IMR-90 (cell line): ENCODE measurements at places on chromosomes 12 and 14.

DNA sequence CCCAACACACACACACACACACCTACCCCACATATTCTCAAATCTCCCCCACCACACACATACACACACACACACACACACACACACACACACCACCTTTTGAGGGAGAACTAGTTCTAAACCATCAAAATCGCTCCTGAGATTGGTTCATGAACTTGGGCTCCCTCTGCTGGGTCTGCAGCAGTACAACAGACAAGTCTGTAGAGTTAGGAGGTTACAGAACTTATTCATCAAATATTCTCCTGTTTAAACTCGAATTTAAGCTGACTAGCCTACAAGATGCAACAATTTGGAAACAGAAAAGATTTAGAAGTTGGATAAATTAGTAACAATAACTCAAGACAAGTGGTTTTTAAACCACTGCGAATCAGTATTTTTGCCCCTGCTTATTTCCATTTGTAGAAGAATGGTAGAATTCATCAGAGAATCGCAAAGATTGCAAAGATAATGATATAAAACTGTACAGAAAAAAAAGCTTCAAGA, 136.4 kb upstream of the USP15 start:
- no peak overlapping the region for H3K4me3 ChIP-seq
- no peaks in the 10 kb centered on the region for H3K4me1 ChIP-seq
- no peak overlapping the region for H3K27ac ChIP-seq
- H3K36me3 ChIP-seq = no peaks in the 10 kb centered on the region

DNA sequence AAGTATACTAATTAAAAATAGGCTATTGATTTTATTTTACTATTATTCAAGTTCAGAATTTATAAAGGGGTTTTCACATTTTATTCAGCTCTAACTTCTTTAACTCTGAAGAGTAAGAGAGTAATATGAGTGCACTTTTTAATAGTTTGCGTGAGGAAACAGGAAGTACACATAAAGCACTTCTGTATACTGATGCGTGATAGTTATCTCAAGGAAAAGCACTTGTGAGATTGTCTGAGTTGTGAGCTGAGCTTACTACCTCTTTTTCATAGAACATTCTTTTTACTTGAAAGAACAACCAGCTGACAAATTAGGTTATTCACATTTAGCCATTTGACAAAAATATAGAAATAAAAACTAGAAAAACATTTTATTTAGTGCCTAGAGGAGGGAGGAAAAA, 1.9 kb downstream of the RAD51AP1 start:
- H3K4me1 ChIP-seq = no peaks in the 10 kb centered on the region
- H3K27ac ChIP-seq = no peak overlapping the region
- H3K27me3 ChIP-seq = no peaks in the 10 kb centered on the region

GRCh38 chr12:124829008-124829707, 34.5 kb downstream of the SCARB1 start:
- H3K4me1 ChIP-seq = peaks cover 11% of the 10 kb centered on the region
- no peak overlapping the region for H3K4me3 ChIP-seq
- no peaks in the 10 kb centered on the region for H3K36me3 ChIP-seq
- H3K27me3 ChIP-seq = no peaks in the 10 kb centered on the region
- DNase-seq = peak; percentile 85

DNA sequence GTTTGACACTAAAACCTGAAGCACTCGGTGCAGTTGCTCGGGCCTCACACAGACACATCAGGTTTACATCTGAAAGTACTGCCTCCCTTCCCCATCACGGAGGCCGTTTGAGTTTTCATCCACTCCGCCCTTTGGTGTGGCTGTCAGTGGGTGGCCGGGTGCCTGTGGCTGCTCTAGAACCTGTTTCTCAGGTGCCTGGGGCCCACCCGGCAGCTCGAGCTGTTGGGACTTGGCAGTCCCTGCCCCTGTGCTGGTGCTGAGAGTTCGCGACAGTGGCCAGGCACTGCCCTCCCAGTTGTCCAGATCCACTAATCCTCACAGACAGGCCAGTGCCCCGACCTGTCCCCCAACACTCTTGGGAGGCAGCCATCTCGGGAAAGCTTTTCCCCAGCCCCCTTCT, 22.4 kb downstream of the XRCC3 start:
- H3K4me1 ChIP-seq = peaks cover 15% of the 10 kb centered on the region
- no peaks in the 10 kb centered on the region for H3K27me3 ChIP-seq
- H3K4me3 ChIP-seq = no peak overlapping the region
- no peak for DNase-seq
- H3K27ac ChIP-seq = no peak overlapping the region
- peaks cover 41% of the 10 kb centered on the region for H3K36me3 ChIP-seq

DNA sequence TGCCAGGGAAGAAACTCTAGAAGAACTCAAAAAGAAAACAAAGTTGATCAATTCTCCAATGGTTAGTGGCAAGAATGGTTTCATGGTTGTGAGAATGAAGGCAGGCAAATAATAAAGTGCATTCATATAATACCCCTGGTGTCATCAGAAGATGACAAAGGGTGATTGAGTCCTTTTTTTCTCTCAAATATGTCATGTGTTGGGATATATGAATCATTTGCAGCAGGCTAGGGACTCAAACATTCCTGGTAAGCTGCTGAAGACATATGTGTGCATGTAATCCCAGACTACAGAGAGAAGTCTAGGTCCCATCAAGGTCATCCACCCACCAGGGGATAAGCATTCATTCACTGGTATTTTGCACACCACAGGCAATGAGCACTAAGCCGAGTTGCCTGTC, 82.4 kb upstream of the MYF6 start:
- DNase-seq = no peak
- no peak overlapping the region for H3K27ac ChIP-seq
- H3K4me1 ChIP-seq = no peaks in the 10 kb centered on the region; the same call in 1 of the 2 replicates
- no peak overlapping the region for H3K4me3 ChIP-seq
- no peaks in the 10 kb centered on the region for H3K27me3 ChIP-seq

DNA sequence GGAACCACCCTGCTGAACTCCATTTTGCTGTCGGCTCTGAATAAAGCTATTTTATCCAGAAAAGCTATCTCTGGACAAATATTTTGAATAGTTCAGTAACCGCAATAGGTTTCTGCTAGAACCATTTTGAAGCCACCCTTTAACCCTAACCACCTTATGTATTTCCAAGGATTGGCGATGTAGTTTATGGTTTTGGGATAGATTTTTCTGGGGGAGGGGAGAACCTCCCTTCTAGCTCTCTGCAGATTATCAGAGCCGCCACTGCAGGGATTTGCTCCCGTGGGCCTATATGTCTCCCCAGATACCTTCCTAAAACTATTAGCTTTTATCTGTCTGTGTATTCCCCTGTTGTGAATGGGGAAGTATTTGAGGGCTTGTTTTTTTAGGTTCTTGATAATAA, 1.8 kb upstream of the TUBA1B start:
- no peak for DNase-seq
- H3K36me3 ChIP-seq = peaks cover 17% of the 10 kb centered on the region
- peaks cover 7% of the 10 kb centered on the region for H3K4me1 ChIP-seq
- H3K4me3 ChIP-seq = no peak overlapping the region

GRCh38 chr12:89662623-89663022, 46.0 kb downstream of the ATP2B1 start:
- no peak overlapping the region for H3K27ac ChIP-seq
- DNase-seq = no peak
- no peaks in the 10 kb centered on the region for H3K27me3 ChIP-seq
- no peaks in the 10 kb centered on the region for H3K36me3 ChIP-seq
- peaks cover 6% of the 10 kb centered on the region for H3K4me1 ChIP-seq
- H3K4me3 ChIP-seq = no peak overlapping the region

GRCh38 chr12:93380480-93381121, 2.9 kb downstream of the NUDT4 start:
- peaks cover 12% of the 10 kb centered on the region for H3K4me1 ChIP-seq
- H3K27ac ChIP-seq = no peak overlapping the region
- H3K36me3 ChIP-seq = peaks cover 2% of the 10 kb centered on the region; the same call in 1 of the 2 replicates
- H3K4me3 ChIP-seq = peak overlapping the region; percentile 98

DNA sequence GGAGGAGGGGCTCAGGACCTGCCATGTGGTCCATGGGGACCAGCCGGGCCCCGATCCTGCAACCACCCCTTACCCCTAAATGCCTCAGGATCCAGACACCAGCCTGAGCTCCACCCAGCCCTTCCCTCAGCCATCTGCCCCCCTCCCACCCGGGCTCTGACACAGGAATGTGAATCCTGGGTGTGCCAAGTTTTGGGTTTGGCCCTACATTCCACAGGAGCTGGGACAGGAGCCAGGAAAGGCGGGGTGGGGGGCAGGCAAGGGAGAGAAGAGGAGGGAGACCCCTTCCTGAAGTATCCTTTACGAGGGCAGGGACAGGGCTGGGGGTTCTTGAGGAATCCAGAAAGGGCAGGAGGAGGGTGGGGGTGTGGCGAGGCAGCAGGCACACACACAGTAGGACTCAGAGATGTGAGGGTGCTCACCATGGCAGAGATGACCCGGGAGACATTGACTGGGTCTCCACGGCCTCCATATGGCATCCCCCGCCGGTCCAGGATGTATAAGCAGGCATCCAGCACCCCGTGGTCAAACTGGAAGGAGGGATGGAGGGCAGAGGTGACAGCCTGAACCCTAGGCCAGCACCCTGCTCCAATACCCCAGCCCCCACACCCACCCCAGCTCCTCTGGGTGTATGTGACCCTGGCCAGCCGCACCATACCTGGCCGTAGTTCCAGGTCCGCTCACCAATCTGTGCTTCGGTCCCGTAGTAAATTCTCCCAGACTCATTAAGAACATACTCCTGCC, 3.5 kb downstream of the TGM1 start:
- no peaks in the 10 kb centered on the region for H3K27me3 ChIP-seq
- H3K4me3 ChIP-seq = no peak overlapping the region
- H3K27ac ChIP-seq = no peak overlapping the region
- DNase-seq = no peak

- H3K4me3 ChIP-seq = no peak overlapping the region
- H3K27me3 ChIP-seq = no peaks in the 10 kb centered on the region
- DNase-seq = no peak
- no peaks in the 10 kb centered on the region for H3K36me3 ChIP-seq
- no peak overlapping the region for H3K27ac ChIP-seq
- H3K4me1 ChIP-seq = no peaks in the 10 kb centered on the region
These were observed 34.0 kb downstream of the GRIN2B start for GRCh38 chr12:13947276-13947946.

DNA sequence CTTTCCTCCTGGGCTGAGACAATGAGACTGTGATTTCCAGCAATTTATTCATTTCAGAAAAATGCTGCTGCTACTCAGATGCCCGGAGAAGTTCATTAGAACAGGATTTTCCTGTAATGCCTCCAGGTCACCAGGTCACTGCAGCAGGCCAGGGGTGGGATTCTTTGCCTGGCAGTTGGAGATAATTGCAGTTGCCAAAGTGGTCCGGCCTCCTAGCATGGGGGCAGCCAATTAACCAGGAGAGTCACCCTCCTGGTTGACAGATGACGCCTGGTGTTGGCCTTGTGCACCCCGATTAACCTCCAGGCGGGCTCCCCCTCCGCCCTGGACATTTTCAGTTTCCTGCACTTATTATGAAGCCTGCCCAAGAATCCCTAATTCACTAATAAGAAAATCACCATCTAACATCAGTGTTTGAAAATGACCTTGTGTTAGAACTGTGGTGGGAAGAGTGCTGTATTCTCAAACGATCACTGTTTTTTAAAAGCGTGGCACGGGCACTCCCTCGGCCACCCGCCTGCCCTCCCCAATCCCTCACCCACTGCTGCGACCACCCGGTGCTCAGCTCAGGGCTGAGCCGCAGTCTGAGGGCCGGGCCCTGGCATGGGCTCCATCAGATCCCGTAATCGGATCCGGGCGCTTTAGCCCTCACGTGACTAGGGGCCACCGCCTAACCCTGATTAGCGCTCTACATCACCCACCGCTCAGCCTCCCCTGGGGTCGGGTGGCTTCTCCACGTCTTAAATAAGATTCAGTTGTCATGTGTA, 12.9 kb downstream of the RIMBP2 start:
- no peaks in the 10 kb centered on the region for H3K4me1 ChIP-seq
- H3K36me3 ChIP-seq = no peaks in the 10 kb centered on the region
- no peak overlapping the region for H3K27ac ChIP-seq
- no peak overlapping the region for H3K4me3 ChIP-seq
- no peak for DNase-seq

DNA sequence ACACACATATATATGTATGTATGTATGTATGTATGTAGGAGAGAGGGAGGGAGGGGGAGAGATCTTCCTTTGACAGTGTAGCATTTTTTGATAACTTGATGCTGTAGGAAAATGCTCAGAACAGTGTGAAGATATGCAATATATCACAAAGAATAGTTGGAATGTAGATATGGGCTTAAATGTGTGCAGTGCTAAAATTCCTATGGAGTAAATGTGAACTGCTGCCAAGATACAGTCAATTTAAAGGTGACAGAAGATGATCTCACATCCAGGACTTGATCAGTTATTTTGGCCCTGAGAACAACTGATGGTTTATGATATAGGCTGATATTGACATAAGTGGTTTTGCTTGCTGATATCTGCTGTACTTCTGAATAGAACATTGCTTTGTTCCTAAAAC, 84.2 kb downstream of the DAAM1 start:
- no peaks in the 10 kb centered on the region for H3K27me3 ChIP-seq
- H3K27ac ChIP-seq = no peak overlapping the region
- H3K4me3 ChIP-seq = no peak overlapping the region
- no peak for DNase-seq

DNA sequence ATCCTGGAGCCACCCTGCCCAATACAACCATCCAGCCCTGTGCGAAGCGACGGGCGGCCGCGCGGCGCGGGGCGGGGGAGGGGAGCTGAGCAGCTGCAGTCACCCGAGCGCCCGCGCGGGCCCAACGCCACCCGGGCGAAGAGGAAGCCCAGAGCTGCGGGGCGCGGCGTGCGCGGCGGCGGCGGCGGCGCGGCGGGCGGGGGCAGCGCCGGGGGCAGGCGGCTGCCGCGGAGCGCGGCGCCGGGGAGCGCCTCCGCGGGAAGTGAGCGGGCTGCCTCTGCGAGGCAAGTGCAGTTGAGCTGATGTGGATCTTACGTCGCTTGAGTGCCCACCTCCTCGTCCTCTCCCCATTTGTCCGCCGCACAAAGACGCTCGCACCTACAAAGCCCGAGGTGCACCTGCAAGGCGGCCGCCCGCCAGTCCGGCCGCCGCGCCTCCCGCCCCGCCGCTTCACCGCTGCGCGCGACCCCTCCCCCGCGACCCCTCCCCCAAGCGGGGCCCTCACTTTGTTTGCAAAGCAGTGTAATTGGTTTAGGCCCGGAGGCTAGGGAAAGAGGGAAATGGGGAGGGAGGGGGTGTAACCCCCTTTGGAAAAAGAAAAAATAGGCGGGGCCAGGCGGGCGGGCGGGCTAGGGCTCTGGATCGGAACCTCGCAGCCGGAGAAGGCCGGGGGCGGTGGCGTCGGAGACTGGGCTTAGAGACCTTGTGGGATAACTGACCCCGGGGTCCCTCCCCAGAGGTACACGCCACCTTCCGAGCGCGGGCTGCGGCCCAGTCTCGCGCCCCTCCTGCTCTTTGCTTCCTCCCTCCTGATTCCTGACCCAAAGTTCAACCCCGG, at the start of the genes FOXA1 and TTC6:
Gene FOXA1, minus strand, starts transcription at position 279 of the 838 bp plus-strand sequence. Its CDS starts 277 bp downstream, at position 2.
Gene TTC6, plus strand, starts transcription at position 659 of the 838 bp plus-strand sequence. CDS start 26,436 bp downstream, outside the sequence.
- peak; percentile 24 for DNase-seq
- peak within 1 kb of the TSS; percentile 69 for H3K4me3 ChIP-seq
- no peak within 1 kb of the TSS for H3K27ac ChIP-seq
- H3K4me1 ChIP-seq = peaks cover 5% of the 10 kb centered on the region; the same call in 1 of the 2 replicates

DNA sequence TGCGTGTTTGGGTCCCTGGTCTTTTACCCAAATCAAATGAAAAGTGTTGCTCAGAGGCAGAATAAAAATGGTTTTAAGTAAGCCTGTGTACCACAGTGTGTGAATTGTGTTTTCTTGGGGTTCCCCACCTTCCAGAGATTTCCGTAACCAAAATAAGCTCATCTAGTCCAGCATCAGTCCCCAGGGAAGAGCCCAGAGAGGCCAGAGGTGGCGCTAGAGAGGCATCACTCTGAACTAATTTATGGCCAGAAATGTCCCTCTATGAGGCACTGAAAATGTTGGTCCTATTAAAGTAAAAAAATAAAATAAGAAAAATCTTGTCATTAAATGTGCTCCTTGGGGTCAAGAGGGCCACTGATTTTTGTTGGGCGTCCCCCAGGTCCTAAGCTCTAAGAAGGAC, 24.9 kb upstream of the PRKAB1 start:
- H3K36me3 ChIP-seq = no peaks in the 10 kb centered on the region
- no peaks in the 10 kb centered on the region for H3K27me3 ChIP-seq
- H3K4me1 ChIP-seq = no peaks in the 10 kb centered on the region
- DNase-seq = no peak
- no peak overlapping the region for H3K4me3 ChIP-seq
